ENCODE measurements at places on chromosomes 13 and 19.

DNA sequence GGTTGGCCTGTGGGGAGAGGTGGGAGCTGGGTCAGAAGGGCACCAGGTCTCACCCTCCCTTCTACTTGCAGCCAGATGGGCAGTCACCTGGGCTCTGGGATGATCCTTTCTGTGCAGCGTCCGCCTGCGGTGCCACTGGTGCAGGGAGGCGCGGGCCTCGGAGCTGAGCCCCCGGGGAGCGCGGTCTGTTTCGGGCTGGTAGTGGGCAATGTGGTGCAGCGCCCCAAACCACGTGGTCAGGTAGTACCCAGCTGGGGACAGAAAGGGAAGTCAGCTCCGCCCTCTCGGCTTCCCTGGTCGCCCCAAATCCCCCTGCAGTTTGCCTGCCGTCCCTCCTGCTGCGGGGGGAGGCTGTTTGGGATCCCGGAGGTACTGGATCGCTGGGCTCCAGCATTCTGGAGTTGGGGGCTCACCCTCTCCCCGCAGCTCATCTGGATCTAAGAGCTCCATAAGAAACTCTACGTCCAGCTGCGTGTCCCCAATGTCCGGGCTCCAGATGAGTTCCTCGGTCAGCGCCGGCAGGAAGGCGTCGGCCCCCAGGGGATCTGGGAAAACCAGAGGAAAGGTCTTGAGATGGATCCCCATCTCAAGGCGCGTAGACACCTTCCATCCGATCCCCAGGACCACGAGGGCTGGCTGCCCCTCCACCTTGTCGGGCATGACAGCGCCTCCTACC is 8.8 kb downstream of the RINL start:
- DNase-seq: peak; percentile 28

DNA sequence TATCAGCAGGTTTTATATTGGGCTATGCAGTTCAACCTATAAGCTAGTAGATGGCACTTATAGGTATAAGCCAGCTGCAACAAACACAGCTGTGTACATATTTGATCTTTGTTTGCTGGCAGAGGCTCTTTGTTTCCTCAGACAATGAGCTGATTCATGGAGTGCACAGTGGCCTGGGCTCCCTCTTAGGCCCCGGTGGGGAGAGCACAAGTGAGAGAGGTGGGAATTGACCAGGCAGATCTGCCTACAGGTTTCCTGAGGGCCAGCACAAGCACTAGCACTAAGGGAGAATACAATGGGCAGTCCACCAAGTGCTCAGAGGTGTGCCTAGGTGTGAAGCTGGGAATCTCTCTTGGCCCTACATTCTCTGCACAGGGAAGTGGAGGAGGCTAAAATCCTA is 1390.7 kb downstream of the SLITRK5 start:
- DNase-seq: no peak

GRCh38 chr13:107553838-107554237 is 661.5 kb downstream of the LIG4 start:
- DNase-seq: no peak

DNA sequence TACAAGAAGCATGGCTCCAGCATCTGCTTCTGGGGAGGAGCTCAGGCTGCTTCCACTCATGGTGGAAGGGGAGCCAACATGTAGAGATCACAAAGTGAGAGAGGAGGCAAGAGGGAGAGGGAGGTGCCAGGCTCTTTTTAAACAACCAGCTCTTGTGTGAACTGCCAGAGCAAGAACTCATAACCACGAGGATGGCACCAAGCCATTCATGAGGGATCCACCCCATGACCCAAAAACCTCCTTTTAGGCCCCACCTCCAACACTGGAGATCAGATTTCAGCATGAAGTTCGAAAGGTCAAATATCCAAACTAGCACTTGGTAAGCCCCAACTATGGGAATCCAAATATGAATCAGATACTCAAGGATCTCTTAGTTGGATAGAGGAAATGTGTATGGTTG is 131.2 kb downstream of the RXFP2 start:
- no peak for DNase-seq

- DNase-seq: no peak
These were observed 9.6 kb downstream of the CHERP start for GRCh38 chr19:16532440-16533234.
